ENCODE measurements at places on chromosomes 7 and 10.

- no peak for DNase-seq
Observed at GRCh38 chr7:4604456-4604940, 77.6 kb upstream of the FOXK1 start.

- DNase-seq = no peak
Observed at GRCh38 chr7:55690-56248, 136.6 kb upstream of the FAM20C start.

DNA sequence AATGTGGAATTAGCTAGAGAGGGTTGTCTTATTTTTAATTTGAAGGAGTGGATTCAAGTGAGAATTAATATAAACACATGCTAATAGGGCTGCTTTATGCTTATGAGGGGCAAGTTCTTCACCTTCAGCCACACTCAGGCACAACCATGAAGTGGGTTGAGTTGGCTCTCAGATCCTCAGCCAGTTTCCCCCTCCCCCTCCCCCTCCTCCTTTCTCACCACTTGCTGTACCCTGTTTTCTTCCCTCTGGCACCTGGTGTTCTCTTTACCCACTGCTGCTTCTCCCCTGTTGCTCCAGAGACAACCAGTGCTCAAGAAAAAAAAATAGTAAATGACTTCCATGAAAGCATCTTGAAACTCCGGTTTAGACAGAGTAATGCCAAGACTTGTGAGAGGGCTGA lies 1083.3 kb downstream of the CNTNAP2 start:
- no peak for DNase-seq

DNA sequence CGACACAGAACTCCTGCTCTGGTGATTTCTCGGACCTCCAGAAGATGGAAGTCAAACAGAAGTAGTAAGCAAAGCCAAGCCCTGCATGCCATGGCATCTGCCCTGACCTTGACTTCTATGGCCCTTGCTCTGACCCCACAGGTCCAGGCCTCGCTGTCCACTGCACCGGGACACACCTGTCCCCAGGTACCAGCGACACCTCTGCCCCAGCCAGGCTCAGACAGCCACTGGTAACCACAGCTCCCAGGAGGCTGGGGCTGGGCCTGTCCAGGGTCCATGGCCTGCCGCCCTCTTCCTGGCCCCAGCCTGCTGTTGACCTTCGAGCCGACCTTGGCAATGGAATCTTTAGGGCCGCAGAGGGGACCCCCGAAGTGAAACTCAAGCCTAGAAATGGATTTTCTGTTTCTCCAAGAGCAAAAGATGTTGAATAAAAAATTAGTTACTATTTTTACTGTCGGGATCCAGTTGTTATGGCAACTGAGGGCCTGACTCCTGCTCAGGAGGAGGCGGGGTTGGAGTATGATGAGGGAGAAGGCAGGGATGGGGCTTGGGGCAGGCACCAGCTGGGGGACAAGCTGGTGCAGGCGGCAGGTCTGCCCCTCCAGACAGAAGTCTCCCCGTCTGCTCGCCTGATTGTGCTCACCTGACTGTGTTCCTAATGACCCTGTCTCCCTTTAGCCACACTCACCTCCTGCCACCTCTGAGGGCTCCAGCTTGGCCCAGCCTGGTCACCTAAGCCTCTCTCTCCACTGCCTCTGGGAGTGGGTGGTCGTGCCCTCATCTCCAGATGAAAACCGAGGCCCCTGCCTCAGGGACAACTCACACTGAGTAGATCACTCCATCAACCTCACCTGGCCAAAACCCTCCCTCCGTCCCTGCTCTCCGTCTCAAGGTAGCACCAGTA lies 4.1 kb upstream of the MMD2 start:
- DNase-seq = no peak

GRCh38 chr10:44963772-44964633 lies 4.4 kb downstream of the RASSF4 start:
- DNase-seq = no peak

- DNase-seq = no peak
Observed at GRCh38 chr10:101770331-101771215, 5.3 kb downstream of the FGF8 start.

- DNase-seq = no peak
Observed at GRCh38 chr10:72790216-72790990, 98.5 kb downstream of the MCU start.

GRCh38 chr7:30559611-30560010 lies 35.1 kb upstream of the GARS1 start:
- DNase-seq = peak; percentile 85

- DNase-seq = peak; percentile 35
Observed at GRCh38 chr10:69703766-69704630, 74.0 kb downstream of the FAM241B start.

DNA sequence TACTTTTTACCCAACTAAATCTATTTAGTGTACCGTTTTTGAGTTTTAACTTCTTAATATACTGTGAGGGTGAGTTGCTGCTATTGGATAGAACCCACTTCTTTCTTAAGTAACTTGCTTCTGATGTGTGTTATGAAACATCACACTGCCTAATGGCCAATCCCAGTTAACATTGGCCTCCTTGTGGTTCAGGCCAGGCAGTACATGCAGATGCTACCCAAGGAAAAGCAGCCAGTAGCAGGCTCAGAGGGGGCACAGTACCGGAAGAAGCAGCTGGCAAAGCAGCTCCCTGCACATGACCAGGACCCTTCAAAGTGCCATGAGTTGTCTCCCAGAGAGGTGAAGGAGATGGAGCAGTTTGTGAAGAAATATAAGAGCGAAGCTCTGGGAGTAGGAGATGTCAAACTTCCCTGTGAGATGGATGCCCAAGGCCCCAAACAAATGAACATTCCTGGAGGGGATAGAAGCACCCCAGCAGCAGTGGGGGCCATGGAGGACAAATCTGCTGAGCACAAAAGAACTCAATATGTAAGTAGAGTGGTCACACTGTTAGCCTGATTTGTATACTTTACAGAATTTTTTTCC lies 39.7 kb downstream of the TES start:
- DNase-seq = peak; percentile 39

GRCh38 chr7:98251231-98251600 lies 816 bp downstream of the TECPR1 start:
- DNase-seq = no peak

- DNase-seq = peak; percentile 24
Observed at GRCh38 chr10:93745408-93746065, 12.2 kb upstream of the LGI1 start.

GRCh38 chr7:15557686-15558085 lies 4.1 kb downstream of the AGMO start:
- no peak for DNase-seq

GRCh38 chr10:71138166-71138830 lies 74.1 kb upstream of the UNC5B start:
- no peak for DNase-seq

GRCh38 chr7:128915841-128916642 lies 5.5 kb upstream of the KCP start:
- no peak for DNase-seq

DNA sequence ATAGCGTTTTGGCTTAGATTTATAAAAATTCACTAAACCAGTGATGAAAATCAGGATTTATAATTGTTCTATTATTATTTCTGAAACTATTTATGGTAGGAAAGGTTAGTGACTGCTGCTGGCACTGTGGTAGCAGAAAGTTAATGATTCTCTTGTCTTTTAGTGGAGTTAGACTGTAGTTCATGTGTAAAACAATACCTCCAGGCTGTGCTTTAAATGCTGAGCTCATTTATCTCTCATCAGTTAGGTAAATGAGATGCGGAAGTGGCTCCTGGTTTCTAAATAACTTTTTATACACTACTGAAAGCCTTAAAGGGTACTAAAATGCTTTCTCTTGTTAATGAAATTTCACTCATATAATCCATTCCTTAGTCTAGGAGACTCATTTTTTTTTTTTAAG lies 326.8 kb upstream of the POT1 start:
- no peak for DNase-seq

DNA sequence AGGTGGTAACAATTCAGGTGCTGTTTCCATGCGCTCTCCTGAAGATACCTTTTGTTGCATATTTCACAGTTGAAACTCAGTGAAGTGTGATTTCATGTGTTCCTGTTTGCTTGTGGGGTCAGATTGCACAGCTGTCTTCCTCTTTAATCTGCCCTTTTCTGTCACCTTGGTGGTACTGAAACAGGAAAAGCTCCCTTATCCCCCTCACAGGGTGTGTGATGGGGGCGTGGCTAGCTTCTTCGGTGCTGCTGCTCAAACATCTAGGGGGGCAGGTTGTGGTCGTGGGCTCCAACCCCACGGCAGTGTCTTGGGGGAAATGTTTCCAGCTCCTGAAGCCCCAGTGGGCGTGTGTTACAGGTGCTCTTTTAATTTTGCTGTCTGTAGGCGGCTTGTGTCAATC lies 107.4 kb upstream of the KLF14 start:
- no peak for DNase-seq

DNA sequence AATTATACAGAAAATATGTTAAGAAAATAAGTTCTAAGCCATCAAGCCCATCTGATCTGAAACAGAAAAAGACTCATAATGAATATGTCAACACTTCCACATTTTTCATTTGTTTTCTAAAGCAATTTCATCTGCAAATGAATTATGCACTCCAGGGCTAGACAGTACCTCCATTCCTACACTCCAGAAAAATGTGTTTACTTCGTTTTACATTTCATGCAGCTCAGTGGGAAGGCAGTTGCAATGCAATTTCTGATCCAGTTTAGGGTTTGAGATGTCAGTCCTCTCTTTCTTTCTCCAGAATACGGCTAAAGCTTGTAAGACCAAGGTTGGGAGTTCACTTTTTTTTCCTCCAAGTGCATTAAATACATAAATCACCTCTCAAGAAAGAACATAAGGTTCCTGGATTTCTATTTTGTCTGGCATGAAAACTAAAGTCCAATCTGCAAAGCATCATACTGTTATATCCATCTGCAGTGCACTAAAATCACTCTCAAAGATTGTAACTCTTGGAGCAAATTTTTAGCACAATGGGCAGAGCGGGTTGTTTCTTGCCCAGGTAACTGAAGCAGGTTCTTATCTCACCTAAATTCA lies 348.8 kb upstream of the C7orf33 start:
- DNase-seq = no peak

- peak; percentile 56 for DNase-seq
Observed at GRCh38 chr7:30797176-30798040, 26.2 kb downstream of the MINDY4 start.

- DNase-seq = no peak
Observed at GRCh38 chr10:120555842-120556532, 99.0 kb downstream of the PLPP4 start.

- DNase-seq = peak; percentile 75
Observed at GRCh38 chr7:151550656-151551286, 31.1 kb upstream of the RHEB start.

DNA sequence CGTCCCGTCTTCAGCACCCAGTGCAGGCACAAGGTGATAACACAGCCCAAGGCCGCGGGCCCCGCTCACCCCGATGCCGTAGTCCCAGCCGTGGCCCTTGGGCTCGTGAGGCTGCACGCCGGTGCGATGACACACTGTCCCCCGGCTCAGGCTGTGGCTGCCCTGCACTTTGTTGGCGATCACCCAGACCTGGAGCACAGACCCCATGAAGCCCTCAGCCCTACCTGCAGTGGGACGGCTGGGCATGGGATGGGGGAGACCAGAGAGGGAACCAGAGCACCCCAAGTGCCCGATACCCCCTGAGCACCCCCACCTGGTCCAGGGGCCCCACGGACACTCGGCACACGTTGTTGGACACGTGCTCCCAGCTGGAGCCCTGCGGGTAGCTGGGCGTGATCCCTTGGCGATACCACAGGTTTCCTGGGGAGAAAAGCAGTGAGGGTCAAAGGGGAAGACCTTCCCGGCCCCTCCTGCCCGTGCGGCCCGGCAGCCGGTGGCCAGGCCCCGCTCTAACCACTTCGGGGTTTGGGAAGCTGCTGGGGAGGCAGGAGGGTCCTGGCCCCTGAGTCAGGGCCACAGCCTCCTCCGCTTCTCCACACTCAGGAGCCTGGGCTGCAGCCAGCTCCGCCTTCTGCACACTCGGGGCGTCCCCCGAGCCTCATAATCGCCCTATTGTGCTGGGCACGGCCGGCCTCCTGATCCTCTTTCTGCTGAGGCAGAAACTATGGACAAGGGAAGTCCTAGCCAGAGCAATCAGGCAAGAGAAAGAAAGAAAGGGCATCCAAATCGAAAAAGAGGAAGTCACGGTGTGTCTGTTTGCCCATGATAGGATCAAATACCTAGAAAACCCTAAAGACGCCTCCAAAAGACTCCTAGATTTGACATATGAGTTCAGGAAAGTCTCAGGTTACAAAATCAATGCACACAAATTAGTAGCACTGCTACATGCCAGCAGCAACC lies 6.7 kb downstream of the BHLHA15 start:
- no peak for DNase-seq

DNA sequence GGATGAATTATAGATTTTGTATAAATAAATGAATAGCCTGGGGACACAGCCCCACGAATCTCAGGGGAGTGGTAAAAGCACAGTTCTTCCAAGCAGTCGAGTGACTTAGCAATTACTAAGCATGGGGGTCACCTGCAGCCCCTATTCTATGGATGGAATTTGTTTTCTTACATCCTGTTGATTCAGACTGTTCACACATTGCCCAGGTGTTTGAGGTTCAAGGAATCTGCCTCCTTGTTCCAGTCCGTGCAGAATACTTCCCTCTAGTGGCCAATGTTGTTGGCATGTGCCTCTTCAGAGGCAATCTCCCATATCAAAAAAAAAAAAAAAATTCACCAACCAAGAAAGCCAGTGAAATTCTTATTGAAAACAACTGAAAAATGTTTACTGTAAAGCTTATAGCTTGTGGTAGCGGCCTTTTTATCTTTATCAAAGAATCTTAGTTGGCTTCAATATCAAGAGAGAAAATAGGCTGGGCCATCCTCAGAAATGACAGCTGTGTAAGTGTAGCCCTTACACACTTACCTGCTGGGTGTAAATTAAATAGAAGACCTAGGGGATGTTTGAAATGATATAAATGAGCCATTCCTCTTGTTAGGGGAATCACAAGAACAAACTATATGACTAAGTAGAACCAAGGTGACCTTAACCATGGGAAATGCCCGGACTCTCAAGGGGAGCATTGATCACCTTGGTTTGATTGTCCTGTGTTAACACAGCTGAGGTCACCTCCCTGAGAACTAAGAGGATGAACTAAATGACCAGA lies 7.8 kb downstream of the LIPM start:
- peak; percentile 27 for DNase-seq

- no peak for DNase-seq
Observed at GRCh38 chr7:4020086-4020485, 662.0 kb upstream of the FOXK1 start.

DNA sequence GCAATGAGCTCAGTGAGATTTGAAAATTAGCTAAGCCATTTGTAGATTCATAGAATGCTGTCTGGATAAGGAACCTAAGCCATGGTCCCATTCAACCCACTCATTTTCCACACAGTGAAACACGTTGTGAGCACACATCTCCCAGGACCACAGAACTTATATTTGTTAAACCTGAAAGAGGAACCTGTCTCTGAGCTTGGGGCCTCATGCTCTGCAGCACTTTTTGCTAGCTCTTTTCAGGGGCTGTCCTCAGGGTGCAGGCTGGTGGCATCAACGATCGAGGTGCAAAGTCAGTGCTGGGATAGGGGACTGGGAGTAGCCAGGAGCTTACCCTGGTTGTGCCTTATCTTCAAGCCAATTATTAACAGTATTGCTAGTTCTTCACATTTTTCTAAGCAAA lies 11.9 kb downstream of the HECW1 start:
- DNase-seq = no peak

- DNase-seq = no peak
Observed at GRCh38 chr7:50142425-50143017, 49.5 kb upstream of the ZPBP start.

- no peak for DNase-seq
Observed at GRCh38 chr7:95527776-95528250, 42.1 kb downstream of the ASB4 start.

GRCh38 chr7:14023838-14024237 lies 34.4 kb upstream of the ETV1 start:
- DNase-seq = peak; percentile 82

GRCh38 chr10:59362144-59362958 lies at the start of gene FAM13C:
Gene FAM13C (minus strand): TSS chr10:59362549. CDS start chr10:59362460, 89 bp downstream.
- DNase-seq = no peak
